ENCODE measurements at places on chromosomes 3 and 15.

- no peak for DNase-seq
These were observed 176.7 kb upstream of the TLE3 start for GRCh38 chr15:70274255-70274880.

DNA sequence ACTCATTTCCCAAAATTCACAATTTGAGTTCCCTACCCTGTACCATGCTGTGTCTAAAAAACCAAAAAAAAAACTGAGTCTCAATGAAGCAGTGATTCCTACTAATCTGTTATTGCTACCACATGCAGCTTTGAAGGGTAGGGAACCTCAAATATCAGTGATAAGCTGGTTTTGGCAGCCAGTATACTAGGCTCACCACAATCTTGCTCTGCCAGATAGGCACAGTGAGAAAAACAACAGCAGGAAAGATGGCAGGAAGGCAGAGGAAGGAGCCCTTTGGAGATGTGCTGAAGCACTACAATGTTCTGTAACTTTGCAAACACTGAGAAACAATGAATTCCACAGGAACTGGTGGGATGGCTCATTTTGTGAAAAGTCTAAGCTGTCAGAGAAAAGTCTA, 96.9 kb upstream of the UBP1 start:
- DNase-seq, result no peak

DNA sequence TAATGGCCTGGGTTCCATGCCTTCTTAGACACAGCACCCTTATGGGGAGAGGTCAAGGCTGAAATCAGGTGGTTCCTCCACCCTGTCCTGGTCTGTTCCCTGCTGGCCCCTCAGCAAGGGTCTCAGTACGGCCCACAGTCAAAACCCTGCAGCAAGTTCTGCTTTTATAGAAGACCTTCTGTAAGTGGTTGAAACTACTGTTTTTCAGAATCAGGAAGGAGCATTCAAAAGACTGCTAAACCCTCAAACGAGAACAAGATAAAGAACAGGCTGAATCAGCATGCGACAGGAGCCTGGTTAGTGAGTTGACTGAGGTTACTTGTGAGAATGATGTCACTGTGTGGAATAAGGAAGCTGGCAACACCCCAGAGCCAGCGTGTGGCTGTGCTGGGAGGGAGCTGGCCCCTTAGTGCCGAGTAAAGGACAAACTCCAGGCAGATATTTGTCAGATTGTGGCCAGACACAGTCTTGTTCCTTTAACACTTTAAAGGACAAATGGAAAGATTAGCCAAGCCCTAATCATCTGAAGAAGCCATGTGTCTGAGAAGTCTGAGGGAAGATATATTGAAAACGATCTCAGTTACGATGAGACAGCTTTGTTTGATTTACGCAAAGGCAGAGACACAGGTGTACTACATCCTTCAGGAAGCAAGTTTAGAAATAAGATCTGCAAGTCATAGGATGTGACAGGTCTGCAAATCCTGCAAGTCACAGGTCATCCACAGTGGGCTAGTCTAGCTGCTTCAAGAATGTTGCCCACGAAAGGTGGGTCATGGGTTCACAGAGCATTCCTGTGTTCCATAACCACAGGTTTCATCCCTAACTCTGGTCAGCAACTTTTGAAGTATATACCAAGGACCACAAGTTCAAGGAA, 54.0 kb downstream of the B3GNT5 start:
- no peak for DNase-seq

- peak; percentile 63 for DNase-seq
These were observed 625 bp upstream of the ELL3 start for GRCh38 chr15:43777267-43777914.

DNA sequence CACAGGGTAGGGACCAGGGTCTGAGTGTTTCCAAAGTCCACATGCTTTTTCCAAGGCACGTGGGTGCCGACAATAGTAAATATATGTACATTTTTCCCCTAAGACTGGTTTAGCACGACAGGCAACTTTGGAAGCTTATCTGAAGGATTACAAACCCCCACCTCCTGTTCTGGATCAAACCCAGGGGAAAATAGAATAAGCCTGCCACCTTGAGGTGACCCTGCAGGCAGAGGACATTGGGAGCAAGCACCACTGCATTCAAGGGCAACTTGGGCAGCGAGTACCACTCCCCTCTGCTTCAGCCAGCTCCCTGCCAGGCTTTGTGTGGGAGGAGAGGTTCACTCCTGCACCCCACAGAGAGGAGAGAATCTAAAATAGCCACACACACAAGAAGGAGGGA, 44.8 kb downstream of the KBTBD12 start:
- no peak for DNase-seq

- DNase-seq, result no peak
These were observed 7.5 kb downstream of the VPS13C start for GRCh38 chr15:62052713-62053112.

GRCh38 chr3:170600005-170600624, 14.2 kb upstream of the SLC7A14 start:
- no peak for DNase-seq

GRCh38 chr15:52790169-52790708, at the start of gene ONECUT1:
ONECUT1 (minus strand) TSS chr15:52790336; CDS start chr15:52789884, 452 bp downstream.
- DNase-seq, result no peak

DNA sequence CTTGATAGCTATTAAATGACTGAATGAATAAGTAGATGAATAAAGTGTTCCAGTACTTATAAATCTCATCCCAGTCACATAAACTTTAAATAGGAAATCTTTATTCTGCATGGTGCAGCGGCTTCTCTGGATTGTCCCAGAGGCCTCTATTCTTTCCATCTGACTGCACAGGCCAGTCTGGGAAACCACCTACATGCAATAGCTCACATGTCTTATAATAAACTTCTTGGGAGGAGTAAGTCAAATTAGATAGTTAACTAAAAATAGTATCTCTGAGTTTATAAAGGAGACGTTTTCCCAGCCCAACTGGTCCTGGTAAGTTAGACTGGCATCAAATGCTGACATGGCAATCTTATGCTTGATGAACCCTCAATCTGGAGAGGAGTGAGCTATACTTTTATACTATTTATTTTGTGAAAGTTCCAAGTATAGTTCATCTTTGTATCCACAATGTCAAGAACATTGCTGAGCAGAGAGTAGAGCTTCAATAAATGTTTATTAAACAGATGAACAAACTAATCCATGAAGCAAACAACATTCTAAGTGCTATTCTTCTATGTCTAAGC, 417.6 kb downstream of the TIGIT start:
- DNase-seq, result no peak

DNA sequence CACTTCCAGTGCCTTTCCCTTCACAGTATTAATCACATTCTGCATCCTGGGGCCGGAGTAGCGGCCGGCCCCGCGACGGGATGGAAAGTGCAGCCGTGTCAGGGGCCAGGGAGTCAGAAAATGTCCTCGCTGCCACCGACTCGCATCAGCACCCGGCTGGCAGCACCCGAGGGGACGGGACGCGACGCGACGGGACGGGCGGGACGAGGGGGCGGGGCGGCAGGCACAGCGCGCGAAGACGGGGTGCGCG, 353 bp downstream of the ATG3 start:
- DNase-seq, result peak; percentile 71

- DNase-seq, result no peak
These were observed 7.6 kb upstream of the RTP4 start for GRCh38 chr3:187360596-187360995.

DNA sequence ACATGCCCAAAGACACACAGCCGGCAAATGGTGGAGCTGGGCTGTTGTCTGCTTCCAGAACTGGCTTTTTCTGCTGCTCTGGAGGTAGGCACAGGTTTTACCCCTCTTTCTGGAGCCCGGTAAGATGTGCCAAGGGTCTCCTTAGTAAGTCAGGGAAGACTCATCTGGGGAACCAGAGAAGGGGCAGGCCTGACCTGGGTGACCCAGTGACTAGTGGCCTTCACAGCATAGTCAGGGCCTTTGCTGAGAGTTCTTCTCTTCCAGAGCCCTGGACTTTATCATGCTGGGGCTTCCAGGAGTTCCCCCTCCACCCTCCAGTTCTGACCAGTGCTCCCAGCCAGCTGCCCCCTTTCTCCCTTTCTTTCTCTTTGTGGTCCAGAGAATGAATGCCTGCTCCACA, 3.2 kb downstream of the CD276 start:
- DNase-seq, result no peak

GRCh38 chr3:179027326-179027900, 44.2 kb downstream of the ZMAT3 start:
- DNase-seq, result no peak

DNA sequence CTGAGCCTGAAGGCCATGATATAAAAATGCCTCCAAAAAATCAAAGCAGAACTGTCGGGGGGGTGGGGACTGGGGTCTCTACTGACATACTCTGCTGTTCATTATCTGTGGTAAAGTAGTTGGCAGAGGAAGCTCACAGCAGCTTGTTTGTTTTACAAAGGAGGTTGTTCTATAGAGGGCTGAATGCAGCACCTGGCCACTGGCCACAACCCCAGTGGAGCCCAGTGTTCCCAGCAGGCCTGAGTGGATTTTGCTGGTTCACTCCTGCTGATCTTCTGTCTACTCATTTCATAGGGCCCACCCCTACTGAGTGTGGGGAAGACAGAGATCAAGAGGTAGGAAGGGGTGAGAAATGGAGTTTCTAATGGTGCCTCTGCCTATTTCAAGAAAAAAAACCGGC, 125.5 kb downstream of the DIPK2A start:
- no peak for DNase-seq

GRCh38 chr15:53830707-53831386, 71.4 kb upstream of the WDR72 start:
- no peak for DNase-seq

GRCh38 chr3:116059421-116060096, 385.7 kb downstream of the LSAMP start:
- no peak for DNase-seq

- no peak for DNase-seq
These were observed 13.5 kb downstream of the RAB8B start for GRCh38 chr15:63202861-63203260.

GRCh38 chr15:80012060-80012726, 41.2 kb upstream of the BCL2A1 start:
- DNase-seq, result no peak

DNA sequence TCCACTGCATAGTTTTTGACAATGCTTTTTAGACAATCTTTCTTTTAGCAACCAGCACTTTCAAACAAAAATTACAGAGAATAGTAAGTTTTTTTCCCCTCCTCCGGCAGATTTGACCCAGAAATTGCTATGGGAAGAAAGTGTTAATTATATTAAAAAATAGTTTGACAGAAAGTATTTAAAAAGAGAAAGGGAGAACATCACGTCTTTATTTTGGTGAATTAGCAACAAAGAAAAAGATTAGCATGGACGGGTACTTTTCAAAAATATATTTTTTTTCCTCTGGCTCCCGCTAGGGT, 831 bp upstream of the KAT2B start:
- no peak for DNase-seq

GRCh38 chr3:170759511-170760173, 110.4 kb downstream of the RPL22L1 start:
- no peak for DNase-seq

DNA sequence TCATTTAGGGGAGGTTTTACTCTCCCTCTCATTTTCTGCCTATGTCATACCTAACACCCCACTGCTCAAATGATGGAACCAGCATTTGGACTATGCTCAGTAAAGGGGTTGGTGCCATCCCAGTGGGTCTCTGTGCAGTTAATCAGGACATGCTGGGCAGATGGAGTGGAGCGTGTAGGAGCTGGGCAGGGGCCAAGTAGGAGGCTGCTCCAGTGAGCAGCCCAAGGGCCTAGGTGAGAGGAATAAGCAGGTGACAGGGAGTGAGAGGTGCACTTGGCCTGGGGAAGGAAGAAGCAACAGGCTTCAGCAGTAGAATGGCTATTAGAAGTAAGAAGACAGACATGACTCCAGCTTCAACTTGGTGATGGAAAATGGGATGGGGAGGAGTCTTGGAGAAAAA, 72.2 kb downstream of the EPHB1 start:
- DNase-seq, result no peak

GRCh38 chr3:65443739-65444446, 594.8 kb downstream of the MAGI1 start:
- DNase-seq, result no peak

GRCh38 chr3:193805448-193805847, 212.4 kb downstream of the OPA1 start:
- DNase-seq, result no peak

DNA sequence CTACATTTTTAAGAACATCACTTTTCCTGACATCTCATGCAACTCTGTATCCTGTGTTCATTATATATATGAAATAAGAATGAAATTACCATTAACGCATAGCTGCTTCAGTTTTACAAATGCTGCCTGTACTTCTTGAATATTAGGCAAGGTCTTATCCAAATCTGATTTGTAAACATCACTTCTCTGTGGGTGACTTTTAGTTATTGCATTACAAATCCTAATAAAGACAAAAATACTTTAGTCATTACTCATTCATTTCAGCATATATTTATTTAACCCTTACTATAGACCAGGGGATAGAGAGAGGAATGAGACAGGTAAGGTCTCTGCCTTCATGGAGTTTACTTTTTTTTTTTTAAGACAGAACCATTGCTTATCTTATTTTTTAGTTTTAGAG, 36.8 kb downstream of the MTMR10 start:
- no peak for DNase-seq

DNA sequence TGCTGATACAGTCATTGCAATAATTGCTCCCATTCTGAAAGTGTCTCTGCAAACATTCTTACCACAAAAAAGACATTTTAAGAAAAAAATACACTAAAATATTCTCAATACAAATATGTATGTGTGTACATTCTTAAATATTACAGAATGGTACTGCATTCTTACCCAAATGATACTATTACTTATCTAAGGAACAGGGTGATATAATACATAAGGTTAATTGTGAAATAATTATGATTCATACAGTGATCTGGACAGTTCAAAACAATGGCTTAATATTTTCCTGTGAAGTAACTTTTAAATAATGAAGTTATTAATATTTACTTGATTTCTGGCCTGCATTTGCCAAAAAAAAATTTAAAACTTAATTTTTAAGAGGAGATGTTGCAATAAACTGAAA, 694.6 kb downstream of the TUSC7 start:
- DNase-seq, result no peak

GRCh38 chr15:41017066-41017735, 63.9 kb downstream of the CHAC1 start:
- DNase-seq, result no peak

All from activated CD4-positive, CD25-positive, alpha-beta regulatory T cell (primary cell).